Adipocyte (in vitro differentiated cells): ENCODE measurements at places on chromosomes 16 and 17.
A peak's percentile ranks its signal among the peaks of the same experiment; 100 is the strongest.

GRCh38 chr17:77681861-77682260, 276.6 kb upstream of the TNRC6C start:
- DNase-seq, result peak; percentile 45

- no peak for DNase-seq
Observed at GRCh38 chr17:55305321-55306087, 40.7 kb downstream of the HLF start.

- DNase-seq, result no peak
Observed at GRCh38 chr16:50021544-50021943, 3.5 kb upstream of the CNEP1R1 start.

GRCh38 chr16:64950731-64951130, 171.1 kb downstream of the CDH11 start:
- no peak for DNase-seq

DNA sequence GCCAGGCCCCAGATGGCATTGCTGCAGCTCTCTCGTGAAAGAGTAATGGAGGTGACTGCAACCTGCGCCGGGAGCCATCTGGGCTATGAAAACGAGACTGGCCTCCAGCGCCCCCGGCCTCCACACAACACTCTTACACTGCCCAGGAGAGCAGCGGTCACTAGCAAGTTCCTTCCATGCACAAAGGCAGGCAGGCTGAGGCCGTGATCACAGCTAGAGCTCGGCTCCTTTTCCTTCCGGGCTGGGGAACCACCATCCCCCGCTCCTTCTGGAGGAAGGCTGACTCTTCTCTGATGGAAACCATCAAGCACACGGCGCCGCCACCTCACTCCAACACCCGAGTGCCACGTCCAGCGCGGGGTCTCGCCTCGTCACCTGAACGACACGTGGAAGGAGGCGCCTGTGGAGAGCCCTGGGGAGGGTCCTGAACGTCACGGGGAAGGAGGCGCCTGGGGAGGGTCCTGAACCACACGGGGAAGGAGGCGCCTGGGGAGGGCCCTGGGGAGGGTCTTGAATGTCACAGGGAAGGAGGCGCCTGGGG, 61.9 kb downstream of the KLHDC4 start:
- no peak for DNase-seq

DNA sequence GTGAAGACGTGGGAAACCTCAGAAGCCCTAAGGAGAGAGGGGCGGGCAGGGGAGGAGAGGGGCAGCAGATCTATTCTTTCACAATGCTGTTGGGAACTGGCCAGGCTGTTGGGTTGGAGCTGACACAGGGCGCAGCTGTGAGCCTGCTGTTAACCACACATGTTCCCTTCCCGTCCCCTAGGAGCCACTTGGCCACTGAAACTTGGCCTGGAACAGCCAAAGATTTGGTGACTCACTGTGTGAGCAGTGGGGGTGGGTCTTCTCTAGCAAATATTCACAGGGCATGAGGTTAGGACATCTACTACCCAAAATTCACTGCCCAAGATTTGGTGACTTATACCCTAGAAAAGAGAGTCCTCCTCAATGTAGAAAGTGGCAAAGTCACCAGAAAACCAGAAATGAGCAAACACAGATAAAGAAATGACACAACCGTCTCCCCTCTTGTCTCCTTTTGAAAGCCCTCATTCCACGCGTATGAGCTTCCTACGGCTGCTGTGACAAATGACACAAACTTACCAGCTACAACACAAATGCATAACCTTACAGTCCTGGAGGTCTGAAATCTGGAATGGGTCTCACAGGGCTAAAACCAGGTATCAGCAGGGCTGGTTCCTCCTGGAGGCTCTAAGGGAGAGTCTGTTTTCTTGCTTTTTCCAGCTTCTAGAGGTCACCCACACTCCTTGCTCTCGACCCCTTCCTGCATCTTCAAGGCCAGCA, 6.3 kb downstream of the TBC1D16 start:
- DNase-seq, result peak; percentile 87

DNA sequence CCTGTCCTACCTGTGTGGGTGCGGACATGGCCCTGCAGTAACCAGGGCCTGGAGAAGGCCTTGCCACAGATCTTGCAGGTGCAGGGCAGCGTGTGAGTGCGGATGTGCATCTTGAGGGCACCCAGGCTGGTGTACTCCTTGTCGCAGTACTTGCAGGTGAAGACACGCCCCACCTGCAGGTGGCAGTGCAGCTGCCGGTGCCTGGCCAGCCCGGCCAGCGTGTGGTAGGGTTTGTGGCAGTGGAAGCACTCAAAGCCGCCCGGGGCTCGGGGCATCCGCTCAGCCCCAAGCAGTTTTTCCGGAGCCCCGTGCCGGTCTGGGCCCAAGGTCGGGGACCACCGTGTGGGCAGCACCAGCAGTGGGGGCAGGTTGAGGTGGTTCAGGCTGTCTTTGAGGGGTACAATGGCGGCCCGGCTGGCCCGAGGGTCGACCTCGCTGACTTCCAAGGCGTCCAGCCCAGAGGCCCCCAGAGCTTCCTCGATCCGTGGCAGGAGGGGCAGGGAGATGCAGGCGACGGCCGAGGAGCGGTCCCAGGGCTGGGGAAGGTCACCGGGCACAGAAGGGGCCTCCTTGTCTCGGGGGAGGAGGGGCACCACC, 5.1 kb downstream of the SNAI3 start:
- DNase-seq, result no peak

DNA sequence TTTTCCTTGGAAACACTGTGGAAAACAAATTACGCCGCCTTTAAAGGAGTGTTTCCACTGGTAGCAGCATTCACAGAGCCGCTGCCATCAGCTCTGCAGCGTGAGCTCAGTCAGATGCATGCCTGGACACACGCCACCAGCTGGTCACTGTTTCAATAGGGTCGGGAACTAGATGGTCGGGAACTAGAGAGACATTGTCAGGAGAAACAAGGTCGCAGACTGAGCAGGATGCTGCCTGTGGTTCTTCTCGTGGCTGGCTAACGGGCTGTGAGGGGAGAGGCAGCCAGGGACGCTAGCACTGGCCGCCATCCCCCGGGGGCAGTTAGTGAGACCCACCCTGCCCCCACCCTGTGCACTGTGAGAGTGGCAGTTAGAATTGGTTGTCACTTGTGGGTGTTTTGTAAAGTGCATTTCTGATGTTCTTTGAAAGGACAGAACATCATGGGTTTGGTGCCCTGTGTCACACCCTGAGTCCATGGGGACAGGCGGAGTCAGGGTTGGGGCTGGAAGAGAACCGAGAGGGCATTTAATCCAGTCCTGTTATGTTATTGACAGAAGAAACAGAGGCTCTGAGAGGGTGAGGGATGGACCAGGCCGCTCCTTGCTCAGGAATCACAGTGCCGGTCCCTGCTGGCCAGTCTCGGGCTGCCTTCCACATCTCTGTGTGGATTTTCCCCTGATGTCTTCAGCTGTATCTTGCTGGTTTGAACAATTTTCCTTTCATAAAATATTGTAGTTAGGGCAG, 86.3 kb downstream of the SPECC1 start:
- peak; percentile 50 for DNase-seq

DNA sequence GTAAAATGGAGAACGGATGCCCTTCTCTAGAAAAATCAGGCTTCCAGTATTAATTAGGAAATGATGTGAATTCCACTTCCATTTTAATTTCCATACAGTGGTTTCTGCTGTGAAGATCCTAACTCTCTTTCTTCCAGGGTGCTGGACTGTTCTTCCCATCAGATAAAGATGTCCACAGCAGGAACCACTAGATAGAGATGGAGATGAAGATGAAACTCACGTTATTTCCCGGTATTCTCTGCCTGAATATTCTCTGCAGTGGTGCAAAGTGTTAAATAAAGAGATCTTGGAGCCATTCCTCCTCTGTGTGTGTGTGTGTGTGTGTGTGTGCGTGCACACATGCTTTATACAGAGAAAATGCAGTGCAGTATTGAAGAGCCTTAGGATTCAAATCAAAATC, 727.5 kb downstream of the KCNJ2 start:
- no peak for DNase-seq

DNA sequence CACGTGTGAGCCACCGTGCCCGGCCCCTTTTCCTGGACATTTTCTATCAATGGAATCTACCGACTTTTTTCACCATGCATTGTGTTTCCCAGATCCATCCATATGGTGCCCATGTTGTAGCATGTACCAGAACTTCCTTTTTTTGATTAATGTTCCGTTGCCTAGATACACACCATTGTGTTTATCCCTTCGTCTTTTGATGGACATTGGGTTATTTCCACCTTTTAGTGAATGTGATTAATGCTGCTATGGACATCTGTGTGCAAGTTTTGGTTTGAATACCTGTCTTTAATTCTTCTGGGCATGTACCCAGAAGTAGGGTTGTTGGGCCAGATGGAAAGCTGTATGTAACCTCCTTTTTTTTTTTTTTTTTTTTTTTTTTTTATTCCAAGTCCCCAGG, 79.8 kb downstream of the NT5M start:
- no peak for DNase-seq

DNA sequence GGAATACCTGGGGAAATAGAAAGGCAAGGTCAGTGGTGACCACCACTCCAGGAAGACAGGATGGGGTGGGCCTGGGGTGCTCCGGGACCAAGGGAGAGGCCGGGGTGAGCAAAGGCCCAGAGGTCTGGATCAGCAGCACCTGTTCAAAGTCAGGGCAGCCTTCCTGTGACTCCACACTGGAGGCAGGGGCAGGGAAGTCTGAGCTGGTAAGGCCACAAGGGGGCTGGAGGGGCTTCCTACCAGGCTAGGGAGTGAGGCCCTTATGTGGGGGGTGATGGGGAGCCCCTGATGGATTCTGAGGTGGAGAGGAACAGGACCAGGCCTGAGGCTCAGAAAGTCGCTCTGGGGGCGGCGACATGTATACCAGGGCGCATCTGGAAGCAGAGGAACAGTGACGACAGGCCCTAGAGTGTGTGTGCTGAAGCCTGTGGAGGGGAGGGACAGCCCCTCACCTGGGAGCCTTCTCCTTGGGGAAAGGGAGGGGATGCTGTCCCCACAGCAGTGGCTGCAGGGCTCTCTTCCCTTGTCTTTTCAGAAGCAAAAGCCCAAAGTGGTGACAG, 3.7 kb downstream of the C16orf78 start:
- no peak for DNase-seq

GRCh38 chr16:49875806-49876715, 20.1 kb upstream of the ZNF423 start:
- DNase-seq, result no peak

GRCh38 chr17:43898446-43898845, 8.9 kb downstream of the MPP2 start:
- no peak for DNase-seq

DNA sequence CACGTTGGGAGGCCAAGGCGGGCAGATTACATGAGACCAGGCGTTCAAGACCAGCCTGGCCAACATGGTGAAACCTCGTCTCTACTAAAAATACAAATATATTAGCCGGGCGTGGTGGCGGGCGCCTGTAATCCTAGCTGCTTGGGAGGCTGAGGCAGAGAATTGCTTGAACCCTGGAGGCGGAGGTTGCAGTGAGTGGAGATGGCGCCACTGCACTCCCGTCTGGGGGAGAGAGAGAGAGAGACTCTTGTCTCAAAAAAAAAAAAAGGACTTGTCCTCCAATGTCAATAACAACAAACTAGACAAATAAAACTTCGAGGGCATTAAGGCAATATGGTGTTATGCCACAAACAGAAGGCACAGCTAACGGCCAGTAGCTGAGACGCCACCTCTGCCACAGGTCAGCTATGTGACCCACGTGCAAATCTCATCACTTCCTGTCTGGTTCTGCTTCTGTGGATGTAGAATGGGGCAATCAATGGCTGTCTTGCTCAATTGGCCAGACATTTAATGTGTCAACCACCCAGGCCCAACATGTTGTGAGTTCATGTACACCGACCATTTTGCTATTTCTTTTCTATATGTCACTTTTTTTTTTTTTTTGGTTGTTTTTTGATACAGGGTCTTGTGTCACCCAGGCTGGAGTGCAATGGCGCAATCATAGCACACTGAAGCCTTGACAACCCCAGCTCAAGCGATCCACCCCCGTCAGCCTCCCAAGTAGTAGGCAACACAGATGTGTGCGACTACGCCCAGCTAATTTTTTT, 834 bp upstream of the TXNDC11 start:
- DNase-seq, result peak; percentile 64

DNA sequence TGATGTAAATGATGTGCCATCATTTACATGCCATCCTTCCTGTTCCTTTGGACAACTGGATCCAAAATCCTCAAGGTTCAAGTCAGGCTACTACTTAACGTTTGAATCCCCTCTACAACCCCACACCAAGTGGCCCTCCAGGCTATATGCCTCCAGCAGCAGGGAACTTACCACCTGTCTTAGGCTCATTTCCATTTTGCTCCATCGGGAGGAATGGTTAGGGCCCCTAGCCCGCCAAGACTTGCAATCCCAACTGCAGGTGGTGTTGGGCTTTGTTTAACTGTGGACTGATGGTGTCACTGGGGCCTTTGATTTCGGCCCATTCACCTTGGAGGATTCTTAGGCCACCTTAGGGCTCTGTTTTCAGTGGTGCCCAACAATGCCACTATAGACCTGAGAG, 9.7 kb downstream of the HNF1B start:
- DNase-seq, result no peak

- DNase-seq, result no peak
Observed at GRCh38 chr16:81863630-81864352, 84.7 kb downstream of the PLCG2 start.

DNA sequence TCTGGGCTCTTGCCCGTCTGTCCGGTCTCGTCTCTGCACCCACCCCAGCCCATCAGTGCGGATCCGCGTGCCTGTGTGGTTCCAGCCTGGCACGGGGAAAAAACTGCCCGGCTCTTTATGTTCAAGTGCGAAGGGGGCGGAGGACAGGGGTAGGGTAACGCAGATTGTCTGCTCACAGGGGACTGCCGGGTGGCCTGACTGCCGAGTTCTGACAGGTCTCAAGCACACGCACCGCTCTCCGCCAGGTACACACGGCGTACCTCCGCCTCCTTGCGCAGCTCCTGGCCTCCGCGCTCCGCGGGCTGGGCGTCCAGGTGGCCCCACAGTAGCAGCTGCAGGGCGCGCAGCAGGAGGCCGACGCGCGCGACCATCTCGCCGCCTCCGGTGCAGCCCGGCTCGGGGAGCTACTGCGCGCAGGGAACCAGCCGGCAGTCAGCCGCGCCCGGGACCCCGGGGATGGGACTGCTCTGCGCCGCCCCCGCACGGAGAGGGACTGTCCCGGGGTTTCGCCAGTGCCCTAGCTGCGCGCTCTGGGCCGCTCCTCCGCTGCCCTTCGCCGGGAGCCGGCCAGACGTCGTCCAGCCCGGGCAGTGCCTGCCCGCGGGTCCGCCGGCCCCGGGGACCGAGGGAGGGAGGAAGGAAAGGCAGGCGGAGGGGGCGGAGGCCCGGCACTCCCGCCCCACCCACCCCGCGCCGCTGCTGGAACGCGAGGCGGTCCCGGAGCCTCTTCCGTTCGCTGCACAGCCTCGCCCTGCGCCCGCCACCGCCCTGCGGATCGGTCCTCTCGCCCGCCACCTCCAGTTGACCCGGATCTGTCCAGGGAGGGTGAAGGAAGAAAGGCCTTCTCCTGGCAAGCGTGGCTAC, at the start of gene MMP28:
TSS of gene MMP28 (minus strand) at position 635 of the 864 bp plus-strand sequence. CDS start at position 371, 264 bp downstream.
- DNase-seq, result peak; percentile 63

- DNase-seq, result no peak
Observed at GRCh38 chr17:47732399-47733046, 513 bp upstream of the TBX21 start.
